ENCODE measurements at places on chromosomes 5 and 9.

DNA sequence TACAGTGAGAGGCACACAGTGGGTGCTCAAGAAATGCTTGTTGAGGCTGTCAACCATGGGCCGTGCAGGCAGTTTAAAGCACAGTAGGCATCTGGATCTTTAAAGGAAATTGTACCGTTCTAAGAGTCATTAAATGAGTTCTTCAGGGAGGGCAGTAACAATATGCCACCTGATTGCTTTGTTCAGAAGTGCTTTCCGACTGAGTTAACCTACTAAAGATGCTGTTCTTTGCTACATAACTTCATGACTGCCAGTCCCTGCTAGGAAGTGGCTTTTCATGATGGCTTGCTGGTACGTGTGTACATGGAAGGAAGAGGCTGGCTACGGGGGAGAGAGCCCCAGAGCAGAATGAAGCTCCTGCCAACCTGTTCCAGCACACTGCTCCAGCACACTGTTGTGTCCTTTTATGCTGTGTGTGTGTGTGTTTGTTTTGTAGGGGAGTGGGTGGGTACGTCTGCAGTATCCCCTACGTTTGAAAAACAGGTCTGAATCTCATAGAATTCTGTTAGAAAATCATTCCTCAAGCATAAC, 41.9 kb upstream of the PPP2R2B start:
- DNase-seq, result no peak

DNA sequence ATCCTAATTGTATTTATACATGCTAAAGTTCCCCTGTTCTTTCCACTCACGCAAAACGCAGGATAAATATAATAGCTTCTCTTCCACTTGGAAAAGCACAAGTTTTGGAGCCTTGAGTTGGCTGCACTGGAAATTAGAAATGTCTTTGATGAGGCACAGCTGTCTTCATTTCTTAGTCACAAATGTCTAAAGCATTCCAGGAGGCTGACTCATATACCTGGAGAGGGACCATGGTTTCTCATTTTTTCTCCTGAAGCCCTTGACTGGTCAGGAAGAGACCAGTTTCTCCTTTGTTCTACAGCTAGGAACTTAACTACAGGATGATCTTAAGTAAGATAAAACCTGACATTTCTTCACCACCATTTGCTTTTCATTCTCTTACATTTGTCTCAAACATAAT, 16.2 kb downstream of the MTX3 start:
- DNase-seq, result no peak

- no peak for DNase-seq
Measured at GRCh38 chr9:132896906-132897305, 18.2 kb downstream of the SPACA9 start.

- DNase-seq, result no peak
Measured at GRCh38 chr5:5188376-5189050, 48.4 kb downstream of the ADAMTS16 start.

GRCh38 chr9:107751567-107752210, 262.1 kb upstream of the KLF4 start:
- DNase-seq, result peak; percentile 83

DNA sequence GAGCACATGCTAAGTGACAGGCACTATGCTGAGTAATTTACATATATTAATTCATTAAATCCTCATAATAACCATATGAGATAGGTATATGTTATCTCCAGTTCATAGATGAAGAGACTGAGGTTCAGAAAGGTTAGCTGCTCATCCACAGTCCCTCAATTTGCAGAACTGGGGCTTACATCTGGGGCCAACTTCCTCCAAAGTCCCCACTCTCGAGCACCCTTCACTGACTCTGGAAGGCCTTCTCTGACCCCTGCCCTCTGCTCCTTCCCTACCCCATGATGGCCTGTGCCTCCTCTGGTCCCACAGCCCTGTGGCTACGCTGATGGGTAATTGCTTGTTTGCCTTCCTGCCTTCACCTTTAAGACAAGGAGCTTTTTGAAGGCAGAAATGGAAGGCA, 71.6 kb downstream of the C5orf15 start:
- DNase-seq, result no peak

DNA sequence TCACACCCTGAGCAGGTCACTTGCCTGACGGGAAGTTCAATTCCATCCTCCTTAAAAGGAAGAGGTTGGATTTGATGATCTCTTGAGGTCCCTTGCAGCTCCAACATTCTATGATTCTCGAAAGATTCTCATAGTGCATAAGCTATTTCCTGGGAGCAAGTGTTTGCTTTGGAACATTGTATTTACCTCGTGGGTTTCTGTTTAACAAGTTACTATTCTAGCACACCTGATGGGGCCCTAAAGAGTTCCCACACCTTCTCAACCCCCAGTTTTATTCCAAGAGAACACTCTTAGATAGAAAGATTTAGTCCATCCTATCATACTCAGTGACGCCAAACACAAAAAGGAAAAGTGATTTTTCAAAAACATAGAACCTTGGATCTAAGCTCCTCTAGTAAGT, 23.4 kb downstream of the NR4A3 start:
- DNase-seq, result no peak

DNA sequence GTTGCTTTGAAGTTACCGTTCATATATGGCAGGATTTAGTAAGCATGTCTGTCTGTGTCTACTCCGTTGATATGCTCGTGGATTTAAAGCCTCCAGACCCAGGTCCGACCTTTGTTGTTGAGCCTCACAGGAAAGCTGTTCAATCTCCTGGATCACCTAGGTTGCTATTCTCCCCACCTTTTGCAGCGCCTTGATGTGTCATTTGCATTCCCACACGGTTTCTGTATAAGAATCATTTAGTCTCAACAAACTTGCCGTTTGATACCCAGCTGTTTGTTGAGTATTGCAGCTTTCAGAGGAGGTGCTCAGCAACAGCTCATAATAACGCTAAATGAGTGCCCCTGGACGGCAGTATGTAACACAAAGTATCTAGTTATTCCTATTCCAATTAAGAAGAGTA, 1.2 kb upstream of the ADGRV1 start:
- no peak for DNase-seq

DNA sequence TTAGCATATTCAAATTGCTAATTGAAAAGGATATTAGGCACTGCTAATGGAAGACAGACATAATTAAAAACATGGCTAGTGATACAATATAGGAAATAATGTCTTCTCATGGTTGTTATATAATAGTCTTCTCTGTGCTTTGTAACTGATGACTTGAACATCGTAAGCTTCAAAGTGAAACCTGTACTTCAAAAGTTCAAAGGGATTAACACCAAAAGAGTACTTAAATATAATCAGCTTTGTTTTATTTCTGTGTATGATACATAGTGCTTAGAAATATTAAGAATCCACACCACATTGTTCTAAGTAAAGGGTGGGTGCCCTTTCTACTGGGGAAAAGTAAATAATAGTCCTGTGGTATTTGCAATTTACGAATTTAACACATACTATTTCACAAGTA, 75.4 kb upstream of the ITGA1 start:
- DNase-seq, result no peak

DNA sequence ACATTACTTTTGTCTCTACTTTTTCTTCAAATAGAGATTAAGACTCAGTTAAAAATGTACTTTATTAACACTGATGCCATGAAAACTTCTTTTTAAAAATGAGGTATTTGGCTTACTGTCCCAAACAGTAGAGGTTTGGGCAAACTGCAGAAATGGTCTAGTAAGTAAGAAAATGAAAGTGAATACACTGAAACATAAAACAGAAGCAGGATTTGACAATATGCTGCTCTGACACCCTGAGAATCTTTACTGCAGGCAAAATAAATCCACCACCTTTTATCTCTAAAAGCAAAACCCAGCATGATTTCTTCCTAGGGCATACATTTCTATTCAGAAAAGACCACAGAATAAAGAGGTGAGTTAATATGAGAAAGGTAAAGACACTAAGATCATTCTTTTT, 86.2 kb downstream of the SLC38A9 start:
- no peak for DNase-seq

- DNase-seq, result no peak
Measured at GRCh38 chr5:56429110-56429561, 196.0 kb upstream of the ANKRD55 start.

- no peak for DNase-seq
Measured at GRCh38 chr9:122056484-122056883, 36.6 kb downstream of the TTLL11 start.

DNA sequence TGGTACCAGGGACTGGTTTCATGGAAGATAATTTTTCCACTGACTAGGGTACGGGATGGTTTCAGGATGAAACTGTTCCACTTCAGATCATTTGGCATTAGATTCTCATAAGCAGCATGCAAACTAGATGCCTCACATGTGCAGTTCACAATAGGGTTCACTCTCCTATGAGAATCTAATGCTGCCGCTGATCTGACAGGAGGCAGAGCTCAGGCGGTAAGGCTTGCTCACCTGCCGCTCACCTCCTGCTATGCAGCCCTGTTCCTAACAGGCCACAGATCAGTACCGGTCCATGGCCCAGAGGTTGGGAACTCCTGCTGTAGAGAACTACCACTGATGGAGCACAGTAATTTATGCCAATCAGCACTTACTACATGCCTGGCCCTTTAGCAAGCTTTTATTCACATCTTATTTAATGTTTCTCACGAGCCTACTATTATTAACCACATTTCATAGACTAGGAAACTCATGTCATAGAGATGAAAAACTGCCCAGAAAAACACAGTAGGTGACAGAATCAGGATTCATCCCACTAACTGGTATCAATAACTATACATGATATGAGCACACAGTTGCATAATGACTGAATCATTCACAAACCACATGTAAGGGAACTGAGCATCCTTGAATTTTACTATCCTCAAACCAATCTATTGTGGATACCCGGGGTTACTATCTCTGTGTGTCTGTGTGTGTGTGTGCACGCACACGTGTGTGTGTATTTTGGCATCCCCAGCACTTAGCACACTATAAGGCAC, 46.5 kb downstream of the SVEP1 start:
- DNase-seq, result no peak

DNA sequence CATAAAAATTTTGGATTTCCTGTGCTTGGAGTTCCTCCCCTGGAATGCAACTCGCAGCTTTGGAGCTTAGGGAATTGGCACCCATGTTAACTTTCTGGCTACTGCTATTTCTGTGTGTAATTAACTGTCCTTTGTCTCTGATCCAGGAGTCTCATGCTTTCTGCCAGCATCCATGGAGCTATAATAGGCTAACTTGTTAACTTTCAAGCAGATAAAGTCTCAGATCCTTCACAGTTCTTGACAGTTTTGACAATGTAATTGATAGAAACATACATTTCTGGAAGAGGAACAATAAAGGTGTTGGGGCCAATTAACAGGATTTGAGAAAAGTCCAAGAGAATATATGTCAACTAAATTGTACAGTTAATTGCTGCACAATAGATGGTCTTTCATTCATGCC, 290.2 kb upstream of the PRDM9 start:
- DNase-seq, result no peak

- no peak for DNase-seq
Measured at GRCh38 chr9:16344343-16344742, 526.1 kb downstream of the BNC2 start.

- no peak for DNase-seq
Measured at GRCh38 chr5:100790170-100790665, 112.9 kb downstream of the ST8SIA4 start.

DNA sequence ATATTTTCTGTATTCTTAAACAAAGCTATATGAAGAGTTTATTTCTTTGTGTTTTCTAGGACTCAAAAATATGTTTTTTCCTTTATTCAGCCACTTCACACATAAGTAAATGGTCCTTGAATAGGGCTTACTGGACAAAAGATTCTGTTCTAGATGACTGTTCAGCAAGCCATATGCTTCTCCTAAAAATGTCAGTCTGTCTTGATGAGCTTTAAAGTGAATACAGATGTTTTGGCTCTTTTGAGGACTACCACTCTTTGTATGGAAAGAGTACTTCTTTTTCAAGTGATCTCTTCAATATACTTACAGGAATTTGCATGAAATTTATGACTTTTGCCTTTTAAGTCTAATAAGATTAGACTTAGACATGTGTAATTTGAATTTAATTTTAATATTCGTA, 8.4 kb downstream of the NDUFS4 start:
- no peak for DNase-seq

DNA sequence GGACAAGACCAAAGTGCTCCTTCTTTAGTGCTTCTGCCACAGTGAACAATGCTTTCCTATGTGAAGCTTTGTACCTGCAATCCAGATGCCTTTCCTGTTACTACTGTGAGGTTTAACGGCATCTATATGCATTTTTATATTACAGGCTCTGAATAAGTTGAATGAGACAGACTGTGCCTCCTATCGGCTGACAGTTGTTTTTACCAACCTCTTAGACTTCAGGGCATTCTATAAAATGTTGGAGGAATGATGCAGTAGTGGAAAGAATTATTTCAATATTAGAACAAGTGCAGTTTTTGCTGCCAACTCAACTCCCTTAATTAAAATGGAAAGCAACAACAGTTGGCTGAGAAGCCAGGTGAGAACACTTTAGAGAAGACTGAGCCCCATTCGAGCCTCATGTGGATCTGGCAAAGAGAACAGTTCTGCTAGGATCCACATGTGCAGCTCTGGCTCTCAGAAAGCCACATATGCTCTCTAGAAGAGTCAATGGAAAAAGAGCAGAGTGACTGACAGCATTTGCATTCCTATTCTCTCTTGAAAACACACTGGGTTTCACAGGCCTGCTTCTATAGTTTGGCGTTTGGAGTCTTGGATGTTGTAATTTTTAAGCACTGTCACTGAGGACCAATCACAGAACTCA, 147.5 kb downstream of the LURAP1L start:
- no peak for DNase-seq

GRCh38 chr5:178997191-178997590, 2.1 kb upstream of the GRM6 start:
- no peak for DNase-seq

DNA sequence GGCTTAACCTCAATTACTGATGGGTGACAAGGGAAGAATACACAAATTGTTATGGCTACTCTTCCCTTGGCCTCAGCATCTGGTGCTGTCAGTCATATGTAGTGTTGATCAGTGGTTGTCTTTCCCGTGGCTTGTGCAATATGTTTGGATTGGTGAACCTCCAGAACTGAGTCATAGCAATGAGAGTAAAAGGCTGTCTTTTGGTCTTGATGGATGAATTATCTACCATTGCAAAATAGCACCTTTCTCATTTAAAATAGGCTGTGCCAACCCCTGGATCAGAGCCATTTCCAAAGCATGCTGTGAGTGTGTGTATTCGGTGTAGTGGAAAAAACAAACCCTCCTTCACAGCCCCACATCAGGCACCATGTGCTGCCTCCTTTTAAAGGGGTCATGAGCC, 14.6 kb upstream of the F2R start:
- no peak for DNase-seq

GRCh38 chr9:134969156-134970045, 51.7 kb upstream of the FCN1 start:
- no peak for DNase-seq

GRCh38 chr9:131668439-131669268, 71.2 kb downstream of the RAPGEF1 start:
- no peak for DNase-seq

GRCh38 chr9:136312436-136312835, 8.5 kb upstream of the CCDC187 start:
- peak; percentile 26 for DNase-seq

DNA sequence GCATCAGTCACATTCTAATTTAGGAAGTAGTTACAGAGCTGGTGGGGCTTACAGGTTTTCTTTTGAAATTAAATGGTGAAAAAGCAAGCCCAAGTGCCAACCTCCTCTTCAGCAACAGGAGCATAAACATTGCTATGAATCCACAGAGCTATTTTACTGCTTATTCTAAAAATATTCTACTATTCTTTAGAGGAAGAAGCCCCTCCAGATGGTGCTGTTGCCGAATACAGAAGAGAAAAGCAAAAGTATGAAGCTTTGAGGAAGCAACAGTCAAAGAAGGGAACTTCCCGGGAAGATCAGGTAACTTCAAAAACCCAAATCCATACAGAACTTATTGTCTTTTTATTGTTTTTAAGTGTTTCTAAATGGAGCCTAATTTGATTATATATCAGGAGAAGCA, 202.8 kb downstream of the CWC27 start:
- peak; percentile 34 for DNase-seq

GRCh38 chr9:137141976-137142936, 3.3 kb downstream of the GRIN1 start:
- DNase-seq, result no peak

Data from inflammatory macrophage treated with lipopolysaccharide for 1 hour (primary cell).